ENCODE measurements at places on chromosomes 6 and 20.

- no peak for DNase-seq
Measured at GRCh38 chr6:89887452-89888137, 6.7 kb upstream of the GJA10 start.

DNA sequence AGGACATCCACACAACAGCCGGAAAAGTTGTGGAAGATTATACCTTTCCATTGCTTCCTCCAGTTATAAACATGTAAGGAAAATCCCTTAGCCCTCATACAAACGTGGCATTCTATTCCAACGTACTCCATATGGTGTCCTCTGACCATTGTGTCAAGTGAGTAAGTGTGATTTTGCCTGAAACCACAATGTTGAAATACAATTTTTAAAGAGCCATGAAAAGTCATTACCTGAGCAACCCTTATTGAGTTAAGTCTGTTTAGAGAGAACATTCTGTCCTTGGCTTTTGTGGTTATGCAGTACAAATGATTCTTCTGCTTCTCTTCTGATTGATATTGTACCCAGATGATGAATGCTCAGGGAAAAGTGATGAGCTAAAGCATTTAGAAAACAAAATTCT is 530.1 kb downstream of the HAO1 start:
- DNase-seq: no peak

GRCh38 chr6:112234601-112235000 is 19.8 kb downstream of the LAMA4 start:
- no peak for DNase-seq

DNA sequence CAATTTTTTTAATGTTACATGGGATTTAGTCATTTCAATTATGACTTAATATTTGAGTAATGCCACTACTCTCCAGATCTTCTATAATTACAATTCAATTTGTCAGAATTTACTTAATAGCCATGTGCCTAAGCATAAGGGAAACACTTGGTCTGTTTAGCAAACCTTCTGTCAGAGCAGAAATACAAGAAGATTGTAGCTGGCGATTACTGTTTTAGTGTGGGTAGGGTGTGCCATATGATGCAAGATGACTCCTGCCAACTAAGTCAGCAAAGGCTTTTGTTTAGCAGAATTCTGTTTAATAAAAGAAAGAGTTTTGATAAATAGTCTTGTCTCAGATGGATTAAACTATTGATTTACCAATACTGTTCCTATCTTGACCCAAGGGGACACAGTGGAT is 455.4 kb downstream of the RNF144B start:
- no peak for DNase-seq

All from urinary bladder (tissue), 4 donors.